Bone marrow (tissue), 2 donors: ENCODE measurements at places on chromosomes 2 and 18.

- DNase-seq: no peak
Measured at GRCh38 chr2:105490204-105490603, 91.4 kb upstream of the FHL2 start.

DNA sequence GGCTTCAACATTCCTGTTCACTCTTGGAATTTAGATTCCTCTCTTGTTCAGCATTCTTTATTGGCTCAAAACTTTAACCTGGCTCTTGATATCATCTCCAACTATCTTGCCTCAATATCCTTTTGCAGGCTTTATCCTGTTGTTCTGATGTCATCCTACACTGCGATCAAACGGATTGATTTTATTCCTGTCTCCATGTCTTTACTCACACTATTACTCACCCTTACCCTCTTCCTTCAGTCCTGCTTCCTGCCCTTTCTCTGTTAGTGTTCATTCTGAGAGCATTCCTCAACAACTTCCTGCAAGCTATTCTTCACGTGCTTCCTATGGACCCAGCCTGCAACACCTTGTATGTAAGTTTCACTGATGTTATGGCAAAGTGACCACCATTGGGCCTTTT lies 264.7 kb downstream of the RNF152 start:
- DNase-seq: no peak

DNA sequence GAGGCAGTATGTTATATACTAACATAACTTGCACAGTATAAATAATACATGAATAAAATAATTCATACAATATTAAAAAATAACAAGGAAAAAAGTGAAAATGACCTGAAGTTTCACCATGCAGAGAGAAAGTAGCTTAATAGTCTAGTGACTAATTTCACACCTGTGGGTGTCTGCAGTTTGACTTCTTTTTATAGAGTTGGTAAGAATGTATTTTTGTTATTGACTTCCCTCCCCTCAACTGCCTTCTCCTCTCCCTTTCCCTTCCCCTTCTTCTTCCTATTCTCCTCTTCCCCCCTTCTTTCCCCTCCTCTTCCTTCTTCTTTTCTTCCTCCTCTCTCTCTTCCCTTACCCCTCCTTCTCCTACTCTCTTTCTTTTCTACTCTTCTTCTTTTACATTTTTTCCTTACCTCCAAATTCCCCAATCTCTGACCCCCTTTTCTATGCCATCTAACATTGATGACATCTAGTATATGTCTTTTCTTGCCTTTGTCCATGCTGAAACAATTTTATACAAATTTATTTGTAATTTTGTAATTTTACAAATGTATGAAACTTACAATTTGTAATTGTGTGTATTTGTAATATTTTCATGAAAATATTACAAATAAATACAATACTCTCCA lies 3.1 kb downstream of the DNAH6 start:
- DNase-seq: no peak

DNA sequence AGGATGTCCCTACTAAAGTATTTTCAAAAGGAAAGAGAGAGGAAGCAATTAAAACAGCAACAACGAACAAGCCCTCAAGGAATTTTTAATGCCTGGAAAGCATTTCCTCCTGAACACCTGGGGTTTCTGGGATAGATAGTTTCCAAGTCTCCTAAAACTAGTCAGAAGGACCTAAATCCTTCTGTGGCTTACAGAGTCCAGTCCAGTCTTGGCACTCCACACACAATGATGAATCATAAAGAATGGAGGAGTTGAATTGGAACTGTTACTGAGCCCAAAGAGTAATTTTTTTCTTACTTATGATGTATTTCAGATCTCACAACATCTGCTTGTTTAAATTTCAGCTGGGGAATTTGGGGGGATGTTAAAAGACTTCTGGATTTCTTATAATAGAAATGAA lies 144.6 kb upstream of the SETBP1 start:
- no peak for DNase-seq

- DNase-seq: no peak
Measured at GRCh38 chr2:219218217-219218731, 484 bp downstream of the ABCB6 start.

DNA sequence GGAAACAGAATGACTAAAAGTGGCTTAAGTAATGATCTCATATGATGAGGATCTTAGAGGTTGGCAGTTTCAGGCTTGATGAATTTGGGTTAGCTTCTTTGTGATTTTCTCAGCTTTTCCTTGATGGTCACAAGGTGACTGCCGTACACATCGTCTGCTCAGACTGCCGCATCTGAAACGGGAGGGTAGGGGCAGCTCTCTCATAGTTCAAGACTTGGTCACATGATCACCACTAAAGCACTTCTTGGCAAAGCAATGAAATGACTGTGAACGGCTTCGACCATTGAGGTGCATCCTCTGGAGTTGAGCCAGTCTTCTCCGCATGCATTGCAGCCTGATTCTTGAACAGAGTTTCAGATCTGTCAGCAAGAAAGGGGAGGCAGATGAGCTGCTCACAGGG lies 43.8 kb downstream of the LPIN1 start:
- DNase-seq: no peak

- DNase-seq: no peak
Measured at GRCh38 chr18:24935896-24936295, 416.1 kb downstream of the ZNF521 start.
